ENCODE measurements at places on chromosomes 3 and 15. TPM values are rescaled to one million over a fixed set of nuclear protein-coding genes. Genes with fewer than 3 reads are reported as not detected.

GRCh38 chr3:185442031-185442430 is 56.8 kb downstream of the TMEM41A start:
- H3K4me3 ChIP-seq, result no peak overlapping the region
- H3K4me1 ChIP-seq, result no peaks in the 10 kb centered on the region
- H3K36me3 ChIP-seq, result no peaks in the 10 kb centered on the region
- DNase-seq, result no peak
- no peaks in the 10 kb centered on the region for H3K27me3 ChIP-seq

DNA sequence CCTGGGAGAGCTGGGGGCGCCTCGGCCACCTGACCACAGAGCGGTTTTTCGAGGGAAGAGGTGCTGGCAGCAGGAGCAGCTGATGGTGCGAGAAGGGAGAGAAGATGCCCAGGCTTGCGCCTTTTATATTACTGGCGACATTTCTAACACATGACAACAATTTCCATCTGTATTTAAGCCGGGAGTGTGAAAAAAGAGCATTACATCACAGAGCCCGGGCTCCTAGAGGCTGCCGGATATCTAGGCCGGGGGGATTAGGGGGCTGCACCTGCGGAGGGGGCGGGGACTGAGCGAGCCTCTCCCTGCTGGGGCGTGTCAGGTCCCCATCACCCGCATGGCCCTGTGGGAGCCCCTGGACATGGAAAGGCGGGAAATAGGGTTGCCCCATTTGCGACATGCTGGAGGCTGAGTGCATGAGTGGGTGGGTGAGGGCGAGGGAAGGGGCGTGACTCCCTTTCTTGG is 440.7 kb downstream of the MAGI1 start:
- H3K27ac ChIP-seq, result no peak overlapping the region
- H3K4me1 ChIP-seq, result peaks cover 24% of the 10 kb centered on the region
- H3K27me3 ChIP-seq, result no peaks in the 10 kb centered on the region
- no peak for DNase-seq
- no peaks in the 10 kb centered on the region for H3K36me3 ChIP-seq

GRCh38 chr3:194503081-194503531 is 16.3 kb upstream of the ATP13A3 start:
- H3K36me3 ChIP-seq, result no peaks in the 10 kb centered on the region
- no peak overlapping the region for H3K4me3 ChIP-seq
- peaks cover 2% of the 10 kb centered on the region for H3K4me1 ChIP-seq
- H3K27ac ChIP-seq, result no peak overlapping the region

- H3K4me1 ChIP-seq, result peaks cover 3% of the 10 kb centered on the region
- peak overlapping the region; percentile 77 for H3K27ac ChIP-seq
- H3K4me3 ChIP-seq, result peak overlapping the region; percentile 80
- no peaks in the 10 kb centered on the region for H3K27me3 ChIP-seq
Observed at GRCh38 chr3:190514413-190515153, 698 bp downstream of the IL1RAP start.

DNA sequence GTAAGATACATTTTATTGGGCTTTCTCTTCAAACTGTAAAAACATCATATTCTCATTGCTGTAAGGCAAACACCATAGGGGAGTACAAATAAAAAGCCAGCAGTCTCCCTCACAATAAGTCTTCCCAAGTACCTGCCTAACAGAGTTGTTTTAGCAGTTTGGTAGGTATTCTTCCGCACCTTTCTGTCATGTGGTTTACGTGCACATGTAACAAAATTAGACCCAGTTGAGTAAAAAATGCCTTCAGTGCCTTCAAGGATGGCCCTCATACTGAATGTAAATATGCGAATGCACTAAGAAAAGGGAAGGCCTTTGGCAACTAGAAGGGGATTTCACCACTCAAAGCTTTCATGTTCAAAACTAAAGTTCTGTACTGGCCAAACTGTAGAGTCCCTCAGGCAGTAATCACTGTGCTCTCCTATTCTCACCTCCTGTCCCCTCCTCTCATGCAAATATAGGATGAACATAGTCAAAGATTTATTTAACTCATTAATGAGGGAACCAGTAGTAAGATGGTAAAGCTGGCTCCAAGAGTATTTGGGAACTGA is 26.4 kb downstream of the USP3 start:
- no peaks in the 10 kb centered on the region for H3K4me1 ChIP-seq
- no peak overlapping the region for H3K27ac ChIP-seq
- DNase-seq, result no peak
- H3K27me3 ChIP-seq, result no peaks in the 10 kb centered on the region

DNA sequence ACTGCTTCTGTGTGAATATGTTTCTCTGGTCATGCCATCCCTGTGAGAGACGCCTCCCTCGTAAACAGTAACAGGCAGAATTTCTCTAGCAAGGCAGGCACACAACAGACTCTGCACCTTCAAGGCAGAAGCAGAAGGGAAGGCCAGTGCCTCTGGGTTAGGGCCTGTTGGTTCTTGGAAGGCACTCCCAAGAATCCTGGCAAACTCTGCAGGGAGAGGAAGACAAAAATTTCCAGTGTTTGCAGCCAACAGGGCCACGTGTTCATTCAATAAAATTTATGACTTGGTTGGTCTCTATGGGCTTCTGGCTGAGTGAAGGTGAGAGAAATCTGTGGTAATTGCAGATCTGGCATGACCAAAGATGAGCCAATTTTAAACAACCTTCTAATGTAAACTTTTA is 39.3 kb downstream of the NFKBIZ start:
- no peak overlapping the region for H3K27ac ChIP-seq
- no peaks in the 10 kb centered on the region for H3K27me3 ChIP-seq
- H3K36me3 ChIP-seq, result no peaks in the 10 kb centered on the region
- no peak for DNase-seq
- H3K4me3 ChIP-seq, result no peak overlapping the region

DNA sequence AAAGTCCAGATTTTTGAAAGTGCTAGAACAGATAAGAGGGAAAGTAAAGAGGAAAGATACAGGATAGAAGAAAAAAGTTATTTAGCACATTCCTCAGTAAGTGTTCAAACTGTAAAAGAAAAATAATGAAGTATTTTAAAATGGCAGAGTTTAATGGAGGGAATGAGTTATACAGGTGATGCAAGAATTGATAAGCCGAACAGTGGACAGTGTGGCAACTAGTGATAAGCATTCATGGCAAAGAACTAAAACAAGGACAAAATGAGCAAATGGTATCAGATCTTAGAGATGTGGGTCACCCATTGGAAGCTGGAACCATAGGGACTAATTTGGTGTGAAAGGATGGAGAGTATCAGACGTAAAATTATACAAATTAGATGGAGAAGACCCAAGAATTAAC is 622.9 kb upstream of the SGO1 start:
- H3K4me3 ChIP-seq, result no peak overlapping the region
- H3K4me1 ChIP-seq, result no peaks in the 10 kb centered on the region
- H3K27me3 ChIP-seq, result no peaks in the 10 kb centered on the region
- no peaks in the 10 kb centered on the region for H3K36me3 ChIP-seq
- no peak for DNase-seq
- no peak overlapping the region for H3K27ac ChIP-seq

DNA sequence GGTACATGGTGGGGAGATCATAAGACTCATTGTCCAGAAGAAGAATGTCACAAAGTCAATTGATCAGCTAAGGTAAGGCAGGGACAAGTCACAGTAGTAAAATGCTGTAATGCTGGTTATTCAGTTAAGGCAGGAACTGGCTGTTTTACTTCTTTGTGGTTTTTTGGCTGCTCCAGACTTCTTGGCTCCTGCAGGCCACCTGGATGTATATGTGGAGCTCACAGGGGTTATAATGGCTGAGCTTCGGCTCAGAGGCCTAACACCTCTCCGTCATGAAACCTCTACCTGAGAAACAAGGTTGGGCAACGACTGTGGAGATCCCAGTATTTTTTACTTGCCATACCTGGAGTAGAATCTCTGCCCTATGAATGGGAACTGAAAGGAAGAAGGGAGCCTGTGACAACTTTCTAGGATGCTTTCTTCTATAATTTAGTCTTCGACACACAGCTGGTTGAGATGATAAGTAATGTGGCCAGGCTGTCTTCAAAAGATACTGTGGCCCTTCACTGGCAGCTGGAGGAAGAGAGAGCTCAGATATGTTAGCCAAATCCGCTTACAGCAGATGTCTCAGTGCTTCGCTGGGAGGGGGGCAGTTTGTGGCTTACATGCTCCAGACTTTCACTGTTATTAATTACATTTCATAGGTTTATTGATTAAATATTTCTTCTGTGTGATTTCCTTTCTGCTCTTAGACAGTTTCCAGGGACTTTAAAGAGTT is 887.8 kb downstream of the IGSF11 start:
- no peaks in the 10 kb centered on the region for H3K27me3 ChIP-seq
- DNase-seq, result no peak
- no peak overlapping the region for H3K27ac ChIP-seq
- no peaks in the 10 kb centered on the region for H3K4me1 ChIP-seq

DNA sequence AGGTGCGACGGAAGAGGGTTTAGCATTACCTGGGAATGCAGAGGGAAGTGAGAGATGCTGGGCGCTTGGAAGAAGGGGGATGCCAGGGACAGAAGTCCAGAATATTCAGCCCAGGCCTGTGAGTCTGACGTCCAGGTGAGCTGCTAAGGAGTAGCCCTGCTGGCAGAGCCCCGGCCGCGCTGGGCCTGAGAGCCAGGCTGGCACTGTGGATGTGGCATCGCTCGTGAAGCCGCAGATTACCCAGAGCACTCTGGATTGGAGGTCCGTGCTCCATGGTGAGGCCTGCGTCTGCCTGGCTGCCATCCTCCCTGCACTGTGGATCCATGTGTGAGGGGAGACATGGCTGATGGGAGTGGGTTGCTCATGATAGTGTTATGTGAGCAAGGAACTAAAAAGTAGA is 14.5 kb downstream of the MAN2A2 start:
- H3K27ac ChIP-seq, result no peak overlapping the region
- no peak for DNase-seq
- no peaks in the 10 kb centered on the region for H3K27me3 ChIP-seq
- H3K4me1 ChIP-seq, result peaks cover 46% of the 10 kb centered on the region

DNA sequence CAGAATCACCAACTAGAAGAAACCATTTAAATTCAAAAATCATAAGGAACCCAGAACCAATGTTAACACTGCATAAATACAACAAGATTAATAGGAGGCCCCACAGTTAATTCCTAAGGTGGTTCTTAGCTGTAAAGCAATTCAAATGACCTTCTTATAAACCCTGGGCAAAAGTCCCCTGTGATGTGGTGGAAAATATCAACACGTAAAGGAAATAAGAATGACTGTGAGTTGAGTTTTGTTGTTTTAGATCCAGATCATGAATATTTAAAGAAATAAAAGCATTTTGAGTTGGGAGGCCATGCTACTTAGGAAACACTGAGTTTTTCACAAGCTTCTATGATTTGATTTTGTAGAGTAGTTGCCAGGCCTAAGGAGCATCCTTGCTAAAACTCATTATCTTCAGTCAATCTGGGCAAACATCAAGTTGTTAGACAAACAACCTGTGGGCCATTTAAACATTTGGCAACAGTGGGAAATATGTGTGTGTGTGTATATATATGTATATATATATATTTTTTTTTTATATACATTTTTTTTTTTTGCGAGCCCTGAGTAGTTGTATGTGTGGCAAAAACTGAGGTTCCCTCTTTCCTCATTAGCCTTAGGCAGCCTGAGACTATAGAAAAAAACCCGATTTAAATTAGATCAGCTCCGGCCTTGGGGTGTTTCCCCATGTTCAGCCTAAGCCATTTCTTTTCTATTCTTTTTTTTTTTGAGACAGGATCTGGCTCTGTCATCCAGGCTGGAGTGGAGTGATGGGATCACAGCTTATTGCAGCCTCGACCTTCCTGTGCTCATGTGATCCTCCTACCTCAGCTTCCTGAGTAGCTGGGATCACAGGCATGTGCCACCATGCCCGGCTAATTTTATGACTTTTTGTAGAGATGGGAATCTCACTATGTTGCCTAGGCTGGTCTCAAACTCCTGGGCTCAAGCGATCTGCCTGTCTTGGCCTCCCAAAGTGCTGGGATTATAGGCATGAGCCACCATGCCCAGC is 8.0 kb upstream of the PXK start:
- no peaks in the 10 kb centered on the region for H3K27me3 ChIP-seq
- H3K36me3 ChIP-seq, result peaks cover 9% of the 10 kb centered on the region
- no peak for DNase-seq
- peaks cover 10% of the 10 kb centered on the region for H3K4me1 ChIP-seq

GRCh38 chr15:85756411-85757072 is 38.2 kb downstream of the KLHL25 start:
- peak; percentile 14 for DNase-seq
- no peak overlapping the region for H3K4me3 ChIP-seq
- H3K4me1 ChIP-seq, result peaks cover 22% of the 10 kb centered on the region
- H3K36me3 ChIP-seq, result no peaks in the 10 kb centered on the region

DNA sequence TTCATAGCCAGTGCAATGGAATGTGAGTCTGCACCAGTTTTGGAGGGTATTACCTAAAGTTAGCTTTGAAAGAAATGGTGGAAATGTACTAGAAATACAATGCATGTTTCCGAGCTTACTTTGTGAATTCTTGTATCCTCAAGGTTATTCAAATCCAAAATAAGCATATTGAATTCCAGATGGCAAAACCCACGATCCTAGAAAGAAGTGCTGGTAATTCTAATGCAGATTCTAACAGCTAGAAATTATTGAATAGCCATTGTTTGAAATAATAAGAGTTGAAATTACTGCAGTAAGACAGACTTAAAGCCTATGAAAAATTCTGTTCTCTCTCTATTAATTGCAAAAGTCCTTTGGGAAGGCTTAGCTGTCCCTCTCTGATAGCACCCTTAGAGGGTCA is 258.4 kb downstream of the CHL1 start:
- no peak for DNase-seq
- H3K36me3 ChIP-seq, result no peaks in the 10 kb centered on the region
- no peaks in the 10 kb centered on the region for H3K4me1 ChIP-seq
- H3K27ac ChIP-seq, result no peak overlapping the region
- H3K27me3 ChIP-seq, result no peaks in the 10 kb centered on the region

DNA sequence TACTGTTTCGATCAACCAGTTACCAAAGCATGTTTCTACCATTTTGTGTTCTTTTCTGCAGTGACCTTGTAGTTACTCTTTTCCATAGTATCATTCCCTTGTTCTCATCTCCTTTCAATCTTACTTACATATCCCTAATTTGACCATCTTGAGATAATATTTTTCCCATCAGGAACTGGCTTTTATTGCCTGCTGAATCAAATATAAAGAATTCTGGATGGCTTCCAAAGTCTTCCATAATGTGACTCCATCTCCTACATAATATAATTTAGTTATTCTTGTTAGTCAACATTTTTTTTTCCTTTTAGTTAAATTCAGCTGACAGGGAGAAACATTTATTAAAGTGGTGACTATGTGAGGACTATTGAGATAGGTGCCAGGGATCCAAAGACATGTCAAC is 7.0 kb downstream of the USP8 start:
- H3K4me1 ChIP-seq, result no peaks in the 10 kb centered on the region
- no peak overlapping the region for H3K27ac ChIP-seq
- no peaks in the 10 kb centered on the region for H3K36me3 ChIP-seq
- no peak for DNase-seq
- H3K27me3 ChIP-seq, result no peaks in the 10 kb centered on the region

GRCh38 chr3:132867956-132868355 is 145.7 kb upstream of the NPHP3 start:
- DNase-seq, result no peak
- no peaks in the 10 kb centered on the region for H3K27me3 ChIP-seq
- H3K4me3 ChIP-seq, result no peak overlapping the region
- no peak overlapping the region for H3K27ac ChIP-seq

GRCh38 chr15:76310475-76311099 is 682 bp downstream of the ETFA start:
- peak overlapping the region; percentile 88 for H3K27ac ChIP-seq
- peaks cover 44% of the 10 kb centered on the region for H3K4me1 ChIP-seq
- H3K36me3 ChIP-seq, result no peaks in the 10 kb centered on the region
- DNase-seq, result no peak
- H3K27me3 ChIP-seq, result no peaks in the 10 kb centered on the region

Gene XCR1
- not detected for total RNA-seq

Gene GRM2
- 0.29 TPM for total RNA-seq

Gene SLC28A1
- total RNA-seq, result 0.14 TPM

Gene SMCO1
- total RNA-seq, result 17.1 TPM

Gene P2RY14
- total RNA-seq, result 3.2 TPM

Gene IL17RE
- total RNA-seq, result 0.68 TPM

Gene CCR1
- 16.1 TPM for total RNA-seq

Gene TICRR
- total RNA-seq, result 1.4 TPM

Gene C3orf49
- not detected for total RNA-seq

Gene GREM1
- total RNA-seq, result 0.12 TPM

Gene SLC24A5
- not detected for total RNA-seq

All from heart left ventricle (tissue), 16 donors.